ENCODE measurements at places on chromosomes 11 and 22. TPM values are rescaled to one million over a fixed set of nuclear protein-coding genes. Genes with fewer than 3 reads are reported as not detected.

GRCh38 chr11:127866109-127866508 lies 721.2 kb downstream of the ETS1 start:
- DNase-seq: no peak

DNA sequence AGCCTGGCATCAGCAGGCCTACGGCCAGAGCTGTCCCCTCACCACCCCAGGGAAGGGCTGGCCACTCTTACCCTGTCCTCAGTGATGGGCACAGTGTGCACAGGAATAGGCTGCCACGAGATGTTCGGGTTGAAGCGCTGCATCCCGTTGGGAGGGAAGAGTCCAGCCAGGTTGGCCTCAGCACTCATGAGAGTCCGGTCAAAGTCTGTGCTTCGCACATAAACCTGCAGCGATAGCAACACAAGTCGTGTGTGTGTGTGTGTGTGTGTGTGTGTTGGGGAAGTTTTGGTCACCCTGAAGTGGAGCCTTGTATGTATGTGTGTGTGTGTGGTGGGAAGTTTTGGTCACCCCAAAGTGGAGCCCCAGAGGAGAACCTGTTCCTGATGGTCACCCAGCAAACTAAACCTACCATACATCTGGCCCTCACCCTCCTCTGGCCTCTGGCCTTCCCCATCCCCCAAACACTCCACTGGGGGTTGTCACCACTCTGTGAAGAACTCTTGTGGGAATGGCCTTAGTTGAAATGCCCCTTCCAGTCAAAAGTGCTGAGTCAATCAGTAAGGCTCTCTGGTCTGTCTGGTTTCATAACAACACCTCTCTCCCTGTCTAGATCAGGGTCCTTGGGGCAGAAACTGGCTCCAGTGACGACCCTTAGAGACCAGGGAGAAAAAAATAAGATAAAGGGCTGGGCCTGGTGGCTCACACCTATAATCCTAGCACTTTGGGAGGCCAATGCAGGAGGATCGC lies 2.8 kb downstream of the ACP2 start:
- no peak for DNase-seq

GRCh38 chr11:97229936-97230335 lies 840.1 kb downstream of the JRKL start:
- no peak for DNase-seq

- no peak for DNase-seq
Observed at GRCh38 chr11:868802-869201, 26.1 kb downstream of the TSPAN4 start.

DNA sequence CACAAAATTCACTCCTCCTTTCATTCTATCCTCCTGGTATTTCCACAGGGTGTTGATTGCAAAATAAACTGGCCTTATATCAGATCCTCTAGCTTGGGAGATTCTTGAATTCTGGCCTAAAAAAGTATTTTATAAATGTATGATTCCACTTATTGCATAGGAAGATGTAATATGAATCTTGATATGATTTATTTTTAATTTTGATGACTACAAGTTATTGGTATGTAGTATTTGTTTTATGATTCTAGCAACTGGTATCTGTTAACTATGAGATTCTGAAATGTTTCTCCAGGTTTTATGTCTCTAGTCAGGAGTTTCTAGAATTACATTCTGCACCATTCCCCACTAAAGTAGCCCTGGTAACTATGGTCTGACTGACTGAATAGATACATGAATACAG lies 373.9 kb upstream of the C11orf87 start:
- no peak for DNase-seq

DNA sequence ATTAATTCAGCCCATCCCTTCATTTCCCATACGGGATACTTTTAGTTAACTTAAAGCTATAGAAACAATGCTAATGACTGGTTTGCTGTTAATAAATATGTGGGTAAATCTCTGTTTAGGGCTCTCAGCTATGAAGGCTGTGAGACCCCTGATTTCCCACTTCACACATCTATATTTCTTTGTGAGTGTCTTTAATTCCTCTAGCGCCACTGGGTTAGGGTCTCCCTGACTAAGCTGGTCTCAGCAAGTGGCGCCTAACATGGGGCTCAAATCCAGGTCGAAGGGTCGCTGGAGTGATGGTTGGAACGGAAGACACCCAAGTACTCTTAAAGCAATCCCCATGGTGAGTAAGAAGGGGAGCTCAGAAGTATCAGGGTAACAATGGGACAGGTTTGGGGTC lies 14.4 kb upstream of the OOSP1 start:
- DNase-seq: no peak

DNA sequence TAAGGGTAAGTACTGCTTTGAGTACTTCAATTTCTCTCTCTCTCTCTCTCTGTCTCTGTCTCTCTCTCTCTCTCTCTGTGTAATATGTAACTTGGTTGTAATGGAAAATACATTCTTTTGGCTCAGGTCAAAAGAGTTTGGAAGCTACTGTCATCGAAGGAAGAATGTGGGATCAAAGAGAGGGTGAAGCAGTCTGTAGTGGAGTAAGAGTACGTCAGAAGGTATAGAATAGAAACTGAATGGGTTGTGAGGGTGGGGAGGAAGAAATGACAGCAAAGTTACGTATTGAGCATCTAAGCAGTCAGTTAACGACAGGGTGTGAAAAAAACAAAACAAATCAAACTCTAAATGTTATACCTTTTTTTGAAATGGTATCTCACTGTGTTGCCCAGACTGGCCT lies 10.0 kb downstream of the NCAM1 start:
- no peak for DNase-seq

- no peak for DNase-seq
Observed at GRCh38 chr22:48595511-48595905, 1232.2 kb downstream of the BRD1 start.

DNA sequence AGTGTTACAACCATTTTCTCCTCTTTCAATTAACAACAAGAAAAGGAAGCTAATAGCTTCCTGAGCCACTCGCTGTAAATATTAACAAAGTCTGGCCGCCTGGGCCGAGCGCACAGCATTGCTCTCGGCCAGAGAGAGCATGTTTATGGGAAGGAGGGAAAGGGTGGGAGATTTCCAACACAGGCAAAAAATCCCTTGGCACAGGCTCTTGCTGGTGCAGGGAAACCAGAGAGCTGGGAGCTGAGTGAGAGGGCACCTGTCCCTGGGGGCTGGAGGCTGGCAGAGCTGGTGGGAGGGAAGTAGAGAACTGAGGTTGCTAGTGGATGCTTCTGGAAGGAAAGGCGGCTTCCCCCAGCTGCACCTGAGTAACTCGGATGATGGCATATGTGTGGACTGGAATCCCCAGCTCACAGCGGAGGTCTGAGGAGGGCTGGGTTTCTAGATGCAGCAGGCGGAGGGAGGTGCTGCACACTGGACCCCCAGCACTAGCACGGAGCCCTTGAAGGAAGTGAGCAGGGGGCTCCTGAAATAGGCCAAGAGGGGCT lies 59.6 kb downstream of the FLRT1 start:
- no peak for DNase-seq

GRCh38 chr11:134233729-134234179 lies 9.3 kb downstream of the VPS26B start:
- DNase-seq: no peak

GRCh38 chr11:10494636-10495463 lies 39.8 kb downstream of the AMPD3 start:
- DNase-seq: no peak

DNA sequence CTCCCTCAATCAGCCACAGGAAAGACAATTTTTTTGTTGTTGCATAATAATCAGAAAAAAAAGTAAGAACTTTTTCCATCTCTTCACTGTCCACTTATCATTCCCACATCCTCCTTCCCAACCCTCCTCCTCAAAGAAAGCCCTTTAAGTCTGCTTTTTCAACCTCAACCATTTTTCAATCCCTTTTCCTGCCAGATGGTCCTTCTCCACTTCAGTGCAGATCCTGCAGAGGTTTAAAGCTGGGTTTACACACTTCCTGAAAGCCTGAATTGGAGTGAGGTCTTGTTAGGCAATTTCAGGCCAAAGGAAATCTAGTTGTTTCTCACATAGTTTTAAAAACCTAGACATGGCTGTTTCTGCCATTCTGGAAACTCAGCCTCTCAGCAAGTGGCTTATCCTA lies 78.3 kb downstream of the RPL27A start:
- DNase-seq: no peak

DNA sequence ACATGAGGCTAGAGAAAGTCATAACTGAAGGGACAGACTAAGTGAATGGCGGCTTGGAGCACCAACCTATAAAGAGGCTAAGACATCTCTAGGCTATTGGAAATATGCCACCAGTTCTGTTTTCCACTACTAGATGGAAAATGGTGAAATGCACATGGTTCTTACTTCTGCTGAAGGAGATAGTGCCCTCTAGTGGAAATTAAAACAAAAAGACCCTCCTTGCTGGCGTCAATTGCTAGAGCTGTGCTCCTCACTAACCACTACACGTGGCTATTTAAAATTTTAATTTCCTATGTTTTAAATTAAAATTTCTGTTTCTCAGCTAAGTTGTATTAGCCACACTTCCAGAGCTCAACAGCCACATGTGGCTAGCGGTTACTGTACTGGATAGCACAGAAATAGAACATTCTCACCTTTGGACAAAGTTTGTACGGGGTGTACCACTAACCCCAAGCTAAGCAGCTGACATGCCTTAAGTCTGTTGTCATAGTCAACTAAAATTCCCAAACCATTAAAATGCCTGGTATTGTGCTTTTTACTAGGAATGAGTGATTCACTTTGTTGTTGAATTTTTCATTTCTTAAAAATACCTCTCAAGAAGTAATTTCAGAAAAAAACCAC lies 34.1 kb upstream of the CALCA start:
- no peak for DNase-seq

GRCh38 chr22:31103899-31104694 lies 3.3 kb downstream of the SELENOM start:
- DNase-seq: peak; percentile 56

DNA sequence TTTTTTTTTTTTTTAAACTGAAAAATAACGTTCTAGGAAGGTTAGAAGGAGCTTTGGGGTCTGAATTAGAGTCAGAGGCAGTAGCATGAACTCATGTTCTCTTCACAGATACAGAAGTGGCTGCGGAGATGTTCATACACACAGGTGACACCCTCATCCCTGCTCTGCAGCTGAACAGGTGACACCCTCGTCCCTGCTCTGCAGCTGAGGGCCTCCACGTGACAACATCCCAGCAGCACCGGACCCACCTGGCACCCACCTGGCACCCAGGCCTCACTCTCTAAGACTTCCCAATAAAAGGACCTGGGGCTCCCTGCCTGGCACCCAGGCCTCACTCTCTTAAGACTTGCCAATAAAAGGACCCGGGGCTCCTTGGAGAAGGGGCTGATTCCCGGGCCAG lies 19.8 kb downstream of the DRD4 start:
- DNase-seq: no peak

GRCh38 chr11:30762188-30762587 lies 176.0 kb upstream of the MPPED2 start:
- DNase-seq: no peak

DNA sequence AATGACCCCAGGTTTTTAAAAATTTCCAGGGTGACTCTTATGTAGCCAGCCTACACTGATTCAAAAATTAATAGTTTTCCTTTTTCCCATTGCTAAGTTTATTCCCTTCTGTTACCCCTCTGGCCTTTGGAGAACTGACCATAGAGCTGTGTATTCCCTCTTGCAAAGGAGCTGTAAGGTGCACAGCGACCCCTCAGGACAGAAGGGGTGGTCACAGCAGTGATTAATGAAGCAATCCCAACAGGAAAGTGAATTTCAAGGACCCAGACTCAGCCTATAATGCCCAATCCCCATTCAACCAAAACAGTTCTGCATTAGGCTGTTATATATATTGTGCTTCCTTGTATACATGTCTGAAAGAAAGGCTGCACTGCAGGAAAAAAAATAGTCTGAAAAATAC lies 147.1 kb downstream of the WT1 start:
- DNase-seq: no peak

- peak; percentile 81 for DNase-seq
Observed at GRCh38 chr22:39723899-39724351, 153.4 kb downstream of the CACNA1I start.

DNA sequence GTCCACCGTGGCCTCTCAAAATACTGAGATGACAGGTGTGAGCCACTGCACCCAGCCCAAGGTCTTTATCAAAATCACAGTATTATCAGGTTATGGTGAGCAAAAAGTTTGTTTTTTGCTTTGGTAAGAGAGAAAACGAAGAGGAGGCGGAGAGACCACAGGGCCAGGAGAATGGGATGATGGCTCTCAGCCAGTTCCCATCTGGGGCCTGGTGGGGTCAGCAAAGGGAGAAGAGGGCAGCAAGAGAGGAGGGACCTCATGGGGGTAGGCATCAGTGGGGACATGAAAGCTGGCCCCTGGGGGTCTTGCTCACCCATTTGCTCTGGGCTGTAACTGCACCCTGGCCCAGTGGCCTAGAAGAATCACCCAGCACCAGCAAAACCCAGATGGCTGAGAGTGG lies 190.2 kb downstream of the SHANK2 start:
- no peak for DNase-seq

- peak; percentile 74 for DNase-seq
Observed at GRCh38 chr22:17896586-17896985, 122.3 kb upstream of the BID start.

Gene TSGA10IP
- 5.4 TPM for total RNA-seq

Gene CHADL
- total RNA-seq: 6.5 TPM

Gene PGGHG
- total RNA-seq: 26.5 TPM

Gene IL18
- total RNA-seq: 4.7 TPM

Gene NUP98
- 211 TPM for total RNA-seq

Gene CASP4
- 16.1 TPM for total RNA-seq

Gene IL10RA
- 7.6 TPM for total RNA-seq

Gene INPP5J
- 17.2 TPM for total RNA-seq

All from testis (tissue), 5 donors.